ENCODE measurements at places on chromosomes 11 and 22.
A peak's percentile ranks its signal among the peaks of the same experiment; 100 is the strongest.

- DNase-seq: no peak
These were observed 496.2 kb upstream of the CCDC90B start for GRCh38 chr11:83782329-83782728.

- DNase-seq: peak; percentile 38
These were observed 82.3 kb downstream of the TRIM29 start for GRCh38 chr11:120055646-120056045.

DNA sequence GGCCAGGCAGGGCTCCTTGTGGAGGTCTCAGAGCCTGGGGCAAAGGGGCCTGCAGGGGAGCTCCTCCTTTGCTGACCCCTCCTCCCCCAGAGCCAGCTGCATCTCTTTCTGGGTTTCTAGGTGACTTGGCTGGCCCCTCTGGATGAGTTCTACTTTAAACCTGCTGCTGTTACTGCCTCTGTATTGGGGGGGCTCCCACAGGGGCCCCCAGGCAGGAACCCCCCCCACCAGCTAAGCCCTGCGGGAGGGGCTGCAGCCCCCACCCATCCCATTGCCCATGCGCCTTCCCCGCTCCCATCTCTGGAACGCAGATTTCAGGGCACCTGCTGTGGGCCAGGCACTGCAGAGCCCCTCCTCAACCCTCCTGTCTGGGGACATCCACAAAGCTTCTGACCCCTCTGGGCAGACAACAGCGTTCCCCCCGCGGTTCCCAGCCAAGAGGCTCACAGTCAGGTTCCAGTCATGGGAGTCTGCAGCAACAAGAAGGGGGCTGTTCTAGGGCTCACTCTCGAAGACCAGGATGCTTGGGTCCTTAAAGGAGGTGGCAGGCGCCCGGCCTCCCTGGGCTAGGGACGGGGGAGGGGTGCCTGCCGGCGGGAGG is 815 bp upstream of the PLCB3 start:
- no peak for DNase-seq

DNA sequence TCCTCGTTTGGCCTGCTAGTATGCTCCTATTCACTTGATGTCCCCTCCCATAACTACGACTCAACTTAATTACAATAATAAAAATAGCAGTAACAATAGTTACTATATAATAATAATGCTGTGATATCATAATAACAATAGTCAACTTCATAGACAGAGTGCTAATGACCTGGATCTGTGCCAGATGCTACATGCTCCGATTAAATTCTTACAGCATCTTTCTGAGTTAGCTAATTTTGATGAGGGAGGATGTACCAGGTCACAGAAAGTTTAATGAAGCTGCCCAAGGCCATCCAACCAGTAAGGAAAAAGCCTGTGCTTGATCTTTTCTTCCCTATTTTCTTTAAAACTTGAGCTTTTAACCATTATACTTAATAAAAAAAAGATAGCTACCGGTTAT is 413.4 kb upstream of the LRRC4C start:
- DNase-seq: no peak

DNA sequence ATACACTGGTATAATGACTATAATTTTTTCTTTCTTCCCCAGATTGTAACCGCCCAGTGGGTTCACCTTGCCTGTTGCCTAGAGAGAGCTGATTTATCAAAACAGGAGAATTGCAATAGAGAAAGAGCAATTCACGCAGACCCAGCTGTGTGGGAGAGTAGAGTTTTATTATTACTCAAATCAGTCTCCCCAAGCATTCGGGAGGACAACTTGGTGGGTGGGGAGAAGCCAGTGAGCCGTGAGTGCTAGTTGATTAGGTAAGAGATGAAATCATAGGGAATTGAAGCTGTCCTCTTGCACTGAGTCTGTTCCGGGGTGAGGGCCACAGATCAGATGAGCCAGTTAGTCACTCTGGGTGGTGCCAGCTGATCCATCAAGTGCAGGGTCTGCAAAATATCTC is 73.2 kb downstream of the SLC35F2 start:
- DNase-seq: no peak

- DNase-seq: no peak
These were observed 749 bp downstream of the VWA5A start for GRCh38 chr11:124115782-124116616.

DNA sequence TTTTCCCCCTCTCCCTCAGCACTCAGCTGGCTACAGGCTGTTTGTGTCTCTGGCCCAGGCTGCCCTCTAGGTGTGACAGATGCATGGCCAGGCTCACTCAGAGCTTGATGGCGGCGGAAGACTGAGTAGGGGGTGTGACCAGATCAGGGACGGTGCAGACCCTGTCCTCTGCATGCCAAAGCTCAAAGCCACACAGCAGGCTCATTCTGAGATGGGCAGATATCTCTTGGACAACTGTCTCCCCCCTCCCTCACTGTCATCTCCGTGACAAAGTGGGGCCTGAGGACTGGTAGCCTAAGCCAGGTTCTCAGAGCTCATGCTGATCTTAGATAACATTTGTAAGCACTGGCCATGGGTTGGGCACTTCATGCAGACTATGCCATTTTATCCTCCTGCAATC is 231.3 kb downstream of the DSCAML1 start:
- no peak for DNase-seq

GRCh38 chr11:78350646-78351165 is 66.9 kb downstream of the GAB2 start:
- peak; percentile 22 for DNase-seq

- no peak for DNase-seq
These were observed 94.5 kb downstream of the ZC3H12C start for GRCh38 chr11:110187731-110188130.

DNA sequence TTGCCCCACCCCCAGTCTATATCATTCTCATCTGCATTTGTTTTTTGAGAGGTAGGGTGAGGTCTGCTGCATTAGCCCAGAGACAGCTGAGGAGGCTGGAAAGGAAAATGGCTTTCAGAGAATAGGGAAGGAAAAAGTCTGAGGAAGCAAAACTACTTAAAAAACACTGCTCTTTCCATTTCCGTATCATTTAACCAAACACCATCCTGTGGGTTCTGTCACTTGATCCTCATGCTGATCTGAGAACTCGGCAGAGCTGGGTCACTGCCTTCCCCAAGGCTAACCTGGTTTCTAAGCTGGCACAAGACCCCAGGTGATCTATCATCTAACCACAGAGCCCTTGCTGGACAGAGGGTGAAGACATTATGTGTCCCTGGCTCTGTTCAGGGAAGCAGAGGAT is 1.2 kb downstream of the FOLR2 start:
- DNase-seq: no peak

DNA sequence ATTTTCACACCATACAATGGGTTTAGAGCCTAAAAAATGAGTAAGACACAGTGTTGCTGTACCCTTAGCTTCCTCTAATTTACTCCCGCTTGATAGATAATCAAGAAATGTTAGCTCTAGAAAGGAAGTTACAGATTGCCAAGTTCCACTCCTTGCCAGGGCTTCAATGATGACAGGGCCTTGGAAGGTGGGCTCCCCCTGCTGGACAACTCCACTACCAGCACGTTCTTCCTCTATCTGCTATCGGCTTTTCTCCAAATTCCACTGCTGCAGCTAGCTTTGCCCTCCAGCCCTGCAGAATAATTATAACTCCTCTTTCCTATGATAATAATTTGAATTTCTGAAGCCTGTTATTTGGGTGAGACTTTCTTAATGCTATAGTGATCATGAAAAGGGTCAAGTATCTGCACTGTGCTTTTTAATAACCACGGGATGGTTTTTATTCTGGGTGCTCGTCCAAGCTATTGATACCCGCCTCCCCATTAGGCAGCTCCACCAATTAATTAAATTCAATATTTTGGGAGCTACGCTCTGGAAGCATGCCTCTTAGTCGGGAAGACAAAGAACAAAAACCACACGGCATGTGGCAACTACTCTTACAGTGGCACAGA is 9.0 kb downstream of the SYN3 start:
- peak; percentile 45 for DNase-seq

DNA sequence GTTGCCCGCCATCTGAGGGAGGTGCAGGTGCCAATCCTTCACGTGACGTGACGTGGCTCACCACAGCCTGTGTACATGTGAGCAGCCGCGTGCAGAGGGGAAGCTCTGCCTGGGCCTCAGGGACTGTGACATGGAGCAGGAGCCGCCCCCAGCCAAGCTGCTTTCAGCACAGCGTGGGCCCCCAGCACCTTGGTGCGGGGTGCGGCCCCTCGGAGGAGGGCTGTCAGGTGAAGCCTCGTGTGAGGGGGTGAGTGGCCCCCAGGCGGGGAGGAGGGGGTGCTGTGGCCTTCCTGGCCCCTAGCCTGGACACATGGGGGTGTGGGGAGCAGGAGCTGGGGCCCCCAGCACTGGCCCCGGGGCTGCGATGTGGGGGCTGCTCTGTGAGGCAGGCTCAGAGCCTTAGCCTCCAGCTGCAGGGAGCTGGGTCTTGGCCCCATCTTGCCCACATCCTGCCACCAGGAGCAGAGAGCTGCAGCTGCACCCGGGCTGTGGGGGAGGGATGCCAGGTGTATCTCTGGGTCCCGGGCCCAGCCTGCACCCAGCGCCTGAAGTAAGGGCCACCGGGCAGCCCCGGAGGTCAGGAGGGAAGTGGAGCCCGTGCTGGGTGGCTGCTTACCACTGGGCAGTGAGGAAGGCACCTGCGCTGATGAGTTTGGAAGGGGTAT is at the start of gene ADORA2A:
TSS of gene ADORA2A (plus strand) at position 100 of the 665 bp plus-strand sequence. CDS start 5,806 bp downstream, outside the sequence.
- DNase-seq: no peak

DNA sequence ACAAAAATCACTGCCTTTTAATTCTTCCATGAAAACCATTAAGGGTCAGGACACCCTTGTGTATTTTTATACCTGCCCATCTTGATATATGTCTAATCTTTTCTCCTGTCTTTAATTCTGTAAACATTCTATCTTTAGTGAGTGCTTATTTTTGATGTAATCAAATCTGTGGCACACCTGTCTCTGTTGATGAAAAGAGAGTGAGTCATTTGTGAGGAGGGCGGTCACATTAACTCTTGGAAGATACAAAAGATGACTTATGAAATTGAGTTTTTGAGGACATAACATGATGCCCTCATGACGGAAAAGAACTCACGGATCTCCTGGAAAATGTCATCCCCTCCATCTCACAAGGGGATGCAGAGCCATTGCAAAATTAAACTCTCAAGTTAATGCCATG is 206.5 kb upstream of the PGR start:
- DNase-seq: no peak

DNA sequence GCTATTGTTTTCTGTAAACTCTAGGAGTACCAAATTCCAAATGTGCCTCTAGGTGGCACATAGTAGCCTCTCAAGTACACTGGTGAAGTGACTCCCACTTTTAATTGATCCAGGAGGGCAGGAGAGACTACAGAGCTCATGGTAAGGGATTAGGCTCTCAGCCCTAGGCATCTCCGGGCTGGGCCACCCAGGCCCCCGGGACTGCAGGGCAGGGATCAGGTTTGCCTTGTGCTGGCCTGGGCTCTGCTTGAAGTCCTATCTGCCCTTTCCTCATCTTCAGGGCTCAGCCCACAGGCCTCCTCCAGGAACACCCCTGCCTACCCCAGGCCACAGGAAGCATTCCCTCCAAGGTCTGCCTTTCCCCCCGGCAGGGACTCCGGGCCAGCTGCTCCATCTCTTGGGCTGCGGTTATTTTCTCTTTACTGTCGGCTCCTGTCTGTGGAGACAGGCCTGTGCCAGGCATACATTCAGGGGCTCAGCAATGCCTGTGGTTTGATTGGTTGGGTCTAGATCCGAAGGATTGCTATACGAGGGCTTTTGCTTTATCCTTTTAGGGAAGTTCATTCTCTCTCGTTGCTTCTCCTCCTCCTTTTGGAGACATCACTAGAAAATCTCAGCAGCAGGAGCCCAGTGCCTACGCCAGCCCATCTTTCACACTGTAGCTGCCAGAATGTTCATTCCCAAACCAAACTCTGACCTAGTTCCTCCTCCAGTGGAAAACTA is 32.8 kb downstream of the PARVA start:
- no peak for DNase-seq

GRCh38 chr11:64659417-64660144 is 63.4 kb downstream of the NRXN2 start:
- no peak for DNase-seq

- no peak for DNase-seq
These were observed 15.0 kb downstream of the ANO1 start for GRCh38 chr11:70092959-70093715.

GRCh38 chr22:42074132-42074811 is at the start of gene PHETA2:
PHETA2 (plus strand) TSS chr22:42074248; CDS start chr22:42077294, 3,046 bp downstream.
- no peak for DNase-seq

DNA sequence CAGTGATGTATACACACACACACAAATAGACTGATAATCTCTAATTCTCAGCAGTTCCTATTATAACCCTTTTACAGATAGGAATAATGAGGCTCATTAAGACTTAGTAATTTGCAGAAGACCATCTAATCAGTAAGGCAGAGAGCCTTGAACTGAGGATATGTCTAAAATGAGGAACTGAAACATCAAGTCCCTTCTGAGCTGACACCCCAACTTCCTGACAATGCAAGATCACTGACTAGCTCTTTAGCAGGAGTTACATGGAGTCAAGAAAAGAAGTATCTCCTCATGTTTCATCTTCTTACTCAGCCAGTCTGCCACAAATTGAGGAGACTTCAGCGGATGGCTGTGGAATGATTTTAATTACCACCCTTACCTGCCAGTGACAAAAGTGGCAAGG is 193.0 kb downstream of the MSANTD4 start:
- no peak for DNase-seq

- no peak for DNase-seq
These were observed 232.0 kb downstream of the NTM start for GRCh38 chr11:131602431-131602830.

DNA sequence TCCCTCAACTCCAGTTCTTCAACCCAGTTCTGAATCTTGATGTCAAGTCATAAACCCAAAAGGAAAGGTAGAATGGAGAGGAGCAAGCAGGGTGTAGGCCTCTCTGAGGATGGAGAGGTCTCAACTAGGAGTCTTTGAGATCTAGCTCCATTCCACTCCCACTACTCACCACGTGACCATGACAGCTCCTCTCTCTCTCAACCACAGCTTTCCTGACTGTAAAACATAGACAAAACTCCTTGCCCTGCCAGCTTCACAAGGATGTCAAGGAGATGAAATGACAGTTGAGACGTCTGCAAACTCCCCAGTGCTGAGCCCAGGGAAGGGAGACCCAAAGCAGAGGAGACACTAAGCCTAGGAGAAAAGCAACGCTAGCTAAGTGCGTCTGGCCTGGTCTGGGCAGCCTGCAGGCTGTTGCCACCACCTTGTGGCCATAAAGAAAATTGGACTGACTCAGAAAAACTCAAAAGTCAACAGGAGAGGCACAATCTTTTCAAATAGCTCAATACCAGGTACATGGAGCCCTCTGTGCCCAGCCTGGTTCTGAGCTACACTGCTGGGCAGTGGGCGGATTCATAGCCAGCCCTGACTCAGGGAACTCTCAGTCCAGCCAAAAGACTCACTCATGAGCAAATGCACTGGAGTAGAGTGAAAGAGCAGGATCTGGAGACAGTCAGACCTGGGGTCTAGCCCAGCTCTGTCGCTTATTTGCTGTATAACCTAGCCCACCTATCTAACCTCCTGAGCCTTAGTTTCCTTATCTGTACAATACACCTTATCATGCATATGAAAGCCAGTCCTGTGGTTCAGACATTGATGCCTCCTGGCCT is 3.4 kb downstream of the CLPB start:
- peak; percentile 23 for DNase-seq

GRCh38 chr11:131637469-131638175 is 267.2 kb downstream of the NTM start:
- no peak for DNase-seq
